ENCODE measurements at places on chromosomes 2 and 18.

- no peak overlapping the region for H3K27ac ChIP-seq
- H3K4me1 ChIP-seq = peaks cover 28% of the 10 kb centered on the region
- H3K4me3 ChIP-seq = no peak overlapping the region
- no peak for DNase-seq
- peaks cover 14% of the 10 kb centered on the region for H3K36me3 ChIP-seq
Measured at GRCh38 chr2:206082298-206082843, 3.6 kb downstream of the INO80D start.

- no peaks in the 10 kb centered on the region for H3K36me3 ChIP-seq
- no peak overlapping the region for H3K27ac ChIP-seq
- H3K4me3 ChIP-seq = no peak overlapping the region
- H3K4me1 ChIP-seq = no peaks in the 10 kb centered on the region
- no peak for DNase-seq
Measured at GRCh38 chr2:138335036-138335435, 166.5 kb upstream of the SPOPL start.

DNA sequence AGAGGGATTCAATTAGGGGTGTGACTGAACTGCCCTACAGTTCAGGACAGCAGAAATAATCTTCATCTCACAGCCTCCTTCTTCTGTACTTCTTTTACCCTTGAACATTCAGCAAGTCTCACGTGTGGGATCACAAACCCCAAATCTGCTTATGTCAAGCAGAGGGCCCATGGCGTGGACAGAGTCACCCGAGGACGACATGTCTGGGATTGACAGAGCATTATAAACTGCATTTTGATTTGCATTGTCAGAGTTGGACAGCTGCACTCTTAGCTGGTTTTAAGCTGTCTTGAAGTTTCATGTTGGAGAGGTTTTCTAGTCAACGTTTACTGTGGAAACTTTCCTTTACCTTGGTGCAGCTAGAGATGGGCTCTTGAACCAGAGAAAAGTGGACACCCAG is 26.4 kb downstream of the MGAT5 start:
- no peaks in the 10 kb centered on the region for H3K27me3 ChIP-seq
- no peak overlapping the region for H3K4me3 ChIP-seq
- H3K4me1 ChIP-seq = peaks cover 91% of the 10 kb centered on the region
- DNase-seq = no peak
- peak overlapping the region; percentile 73 for H3K27ac ChIP-seq
- peaks cover 26% of the 10 kb centered on the region for H3K36me3 ChIP-seq

DNA sequence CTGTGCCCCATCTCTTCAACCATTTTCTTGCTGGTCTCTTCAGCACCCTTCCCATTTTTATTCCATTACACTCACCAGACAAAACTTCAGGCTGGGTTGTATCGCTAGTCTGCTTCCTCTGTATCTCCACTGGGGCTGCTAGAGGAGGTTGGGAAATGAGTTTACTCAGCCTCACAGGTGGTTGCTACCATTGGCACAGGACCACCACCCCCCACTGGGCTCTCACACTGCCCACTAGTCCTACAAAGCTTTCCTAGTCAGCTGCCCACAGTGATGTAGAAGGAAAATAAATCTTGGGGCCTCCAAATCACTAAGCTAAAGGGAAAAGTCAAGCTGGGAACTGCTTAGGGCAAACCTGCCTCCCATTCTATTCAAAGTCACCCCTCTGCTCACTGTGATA is 12.3 kb upstream of the IL1B start:
- no peak overlapping the region for H3K27ac ChIP-seq
- H3K4me1 ChIP-seq = no peaks in the 10 kb centered on the region
- H3K4me3 ChIP-seq = no peak overlapping the region
- peaks cover 4% of the 10 kb centered on the region for H3K27me3 ChIP-seq
- no peak for DNase-seq

All from stimulated activated naive B cell treated with anti-CD40 and anti-IgM and Interleukin-4, amounts not matched to agents 10 μg/mL and 1 μg/mL and 100 μg/mL, for 72 hours (primary cell).